ENCODE measurements at places on chromosomes 11 and 22.

DNA sequence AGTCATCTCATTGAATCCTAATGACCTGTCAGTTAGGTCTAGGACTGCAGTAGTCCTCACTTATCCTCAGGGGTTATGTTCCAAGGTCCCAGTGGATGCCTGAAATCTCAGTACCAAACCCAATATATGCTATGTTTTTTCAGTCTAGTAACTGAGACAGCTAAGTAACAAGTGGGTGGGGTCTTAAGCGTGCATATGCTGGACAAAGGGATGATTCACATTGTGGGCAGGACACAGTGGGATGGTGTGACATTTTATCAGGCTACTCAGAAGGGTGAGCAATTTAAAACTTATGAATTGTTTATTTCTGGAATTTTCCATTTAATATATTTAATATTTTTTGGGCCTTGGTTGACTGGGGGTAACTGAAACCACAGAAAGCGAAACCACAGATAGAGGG lies 29.0 kb downstream of the DDX10 start:
- DNase-seq, result peak; percentile 74

GRCh38 chr11:122853971-122854446 lies 15.7 kb downstream of the CRTAM start:
- DNase-seq, result peak; percentile 73

DNA sequence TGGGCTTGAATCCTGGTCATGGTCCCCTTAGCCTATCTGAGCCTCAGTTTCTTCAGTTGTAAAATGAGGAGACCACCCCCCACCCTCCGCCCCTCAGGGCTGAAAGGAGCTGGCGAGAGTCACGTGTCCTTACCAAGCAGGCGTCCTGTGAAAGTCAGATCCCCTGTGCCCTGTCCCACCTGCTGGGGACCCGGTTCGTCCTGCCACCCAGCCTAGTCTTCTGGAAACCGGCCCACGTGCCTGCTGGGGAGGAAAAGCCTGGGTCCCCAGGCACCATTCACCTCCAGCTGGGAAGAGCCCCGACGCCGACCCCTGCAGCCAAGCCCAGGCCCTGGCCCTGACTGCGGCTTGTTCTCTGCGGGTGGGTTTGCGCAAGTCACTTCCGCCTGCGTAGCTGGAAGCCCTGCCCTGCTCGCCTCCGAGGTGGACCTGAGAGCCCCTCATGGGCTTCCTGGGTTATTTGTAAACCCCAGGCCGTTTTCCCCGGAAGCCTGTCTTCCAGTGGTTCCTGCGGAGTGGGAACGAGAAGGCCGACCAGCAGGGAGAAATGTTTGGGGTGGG lies 679 bp upstream of the SSH3 start:
- peak; percentile 64 for DNase-seq

DNA sequence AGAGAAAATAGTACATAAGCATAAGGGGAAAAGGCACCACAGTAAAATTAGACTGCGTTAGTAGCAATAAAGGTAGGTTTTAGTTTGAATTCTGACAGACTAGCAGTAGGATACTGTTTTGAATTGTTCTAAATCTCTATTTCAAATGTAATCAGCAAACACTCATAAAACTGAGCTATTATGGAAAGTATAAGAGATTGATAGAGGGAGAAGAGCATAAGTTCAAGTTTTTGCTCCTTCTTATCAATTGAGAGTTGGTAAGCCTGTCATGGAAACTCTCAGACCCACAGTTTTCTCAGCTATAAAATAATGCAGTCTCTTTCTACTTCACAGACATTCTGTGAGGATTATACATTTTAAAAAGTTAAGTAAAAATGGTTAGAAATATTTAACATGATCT lies 840.2 kb upstream of the CNTN5 start:
- no peak for DNase-seq

- no peak for DNase-seq
These were observed 35.8 kb downstream of the OR4C6 start for GRCh38 chr11:55697817-55698216.

- DNase-seq, result peak; percentile 92
These were observed at the start of gene PICK1 for GRCh38 chr22:38056969-38057891. Gene PICK1, plus strand, starts transcription at chr22:38057404. Its CDS starts 406 bp downstream, at chr22:38057810.

GRCh38 chr11:126319374-126319740 lies 15.5 kb downstream of the DCPS start:
- DNase-seq, result no peak

DNA sequence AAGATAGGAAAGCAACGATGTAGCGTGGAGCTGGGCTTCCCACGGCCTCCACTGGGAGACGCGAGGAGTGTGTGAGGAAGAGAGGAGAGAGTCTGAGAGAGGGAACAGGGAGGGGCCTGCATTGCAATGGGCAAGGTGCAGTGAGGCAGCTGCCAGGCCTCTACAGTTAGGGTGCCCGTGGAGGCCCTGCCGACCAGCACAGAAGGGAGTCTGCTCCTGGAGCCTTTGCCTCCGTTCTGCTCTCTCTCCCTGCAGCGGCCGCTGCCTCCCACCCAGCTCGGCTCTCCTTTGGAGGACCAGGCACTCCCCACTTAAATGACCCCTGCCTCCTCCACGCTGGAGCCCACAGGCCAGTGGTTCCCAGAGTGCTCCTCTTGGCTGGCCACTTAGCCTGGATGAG lies 181.7 kb downstream of the EFCAB6 start:
- DNase-seq, result no peak

- no peak for DNase-seq
These were observed 745 bp upstream of the ZBTB44 start for GRCh38 chr11:130315354-130315970.

- DNase-seq, result no peak
These were observed 53.7 kb downstream of the ARFGAP3 start for GRCh38 chr22:42803389-42803788.

DNA sequence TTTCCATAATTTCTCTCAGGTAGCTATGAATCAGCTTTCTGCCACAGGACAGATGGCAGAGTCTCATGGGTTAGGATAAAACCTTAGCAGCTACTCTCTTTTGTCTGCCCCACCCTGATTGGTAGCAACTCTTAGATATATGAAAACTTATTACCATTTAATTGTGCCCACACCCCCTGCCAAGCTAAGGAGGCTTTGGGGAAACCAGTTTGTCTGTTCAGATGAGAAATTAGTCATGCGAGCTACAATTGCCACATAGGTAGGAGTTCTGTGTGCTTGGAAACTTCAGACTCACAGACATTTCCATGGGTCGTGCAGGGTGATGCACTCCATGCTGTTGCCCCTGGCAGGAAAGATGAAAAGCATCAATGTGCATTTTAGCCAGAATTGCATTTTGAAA lies 39.9 kb downstream of the CD44 start:
- DNase-seq, result peak; percentile 65

DNA sequence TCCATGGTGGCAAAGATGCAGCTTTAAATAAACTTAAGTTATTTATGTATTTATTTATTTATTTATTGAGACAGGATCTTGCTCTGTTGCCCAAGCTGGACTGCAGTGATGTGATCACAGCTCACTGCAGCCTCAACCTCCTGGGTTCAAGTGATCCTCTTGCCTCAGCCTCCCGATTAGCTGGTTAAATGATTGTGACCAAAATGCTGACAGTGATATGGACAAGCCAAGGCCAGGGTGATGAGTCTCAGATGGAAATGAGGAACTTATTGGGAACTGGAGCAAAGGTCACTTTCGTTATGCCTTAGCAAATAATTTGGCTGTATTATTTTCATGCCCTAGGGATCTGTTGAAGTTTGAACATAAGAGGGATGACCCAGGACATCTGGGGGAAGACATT lies 9.3 kb upstream of the LRP5 start:
- no peak for DNase-seq

DNA sequence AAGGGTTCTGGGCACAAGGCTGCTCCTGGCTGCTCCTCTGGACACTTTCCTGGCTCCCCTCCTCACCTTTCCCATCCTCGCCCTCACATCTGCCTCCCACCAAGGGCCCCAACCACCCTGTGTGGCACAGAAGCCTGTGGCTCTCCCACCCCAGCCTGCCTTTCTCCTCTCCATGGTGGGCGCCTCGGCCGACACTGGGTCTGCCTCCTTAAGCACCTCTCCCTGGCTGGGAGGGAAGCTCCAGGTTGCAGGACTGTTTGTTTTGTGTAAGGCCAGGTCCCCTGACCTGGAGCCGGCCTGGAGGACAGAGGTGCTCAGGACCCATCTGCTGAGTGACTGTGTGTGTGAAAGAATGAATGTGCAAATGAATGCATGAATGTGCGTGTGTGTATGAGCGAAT lies 14.1 kb downstream of the MUC6 start:
- DNase-seq, result no peak

DNA sequence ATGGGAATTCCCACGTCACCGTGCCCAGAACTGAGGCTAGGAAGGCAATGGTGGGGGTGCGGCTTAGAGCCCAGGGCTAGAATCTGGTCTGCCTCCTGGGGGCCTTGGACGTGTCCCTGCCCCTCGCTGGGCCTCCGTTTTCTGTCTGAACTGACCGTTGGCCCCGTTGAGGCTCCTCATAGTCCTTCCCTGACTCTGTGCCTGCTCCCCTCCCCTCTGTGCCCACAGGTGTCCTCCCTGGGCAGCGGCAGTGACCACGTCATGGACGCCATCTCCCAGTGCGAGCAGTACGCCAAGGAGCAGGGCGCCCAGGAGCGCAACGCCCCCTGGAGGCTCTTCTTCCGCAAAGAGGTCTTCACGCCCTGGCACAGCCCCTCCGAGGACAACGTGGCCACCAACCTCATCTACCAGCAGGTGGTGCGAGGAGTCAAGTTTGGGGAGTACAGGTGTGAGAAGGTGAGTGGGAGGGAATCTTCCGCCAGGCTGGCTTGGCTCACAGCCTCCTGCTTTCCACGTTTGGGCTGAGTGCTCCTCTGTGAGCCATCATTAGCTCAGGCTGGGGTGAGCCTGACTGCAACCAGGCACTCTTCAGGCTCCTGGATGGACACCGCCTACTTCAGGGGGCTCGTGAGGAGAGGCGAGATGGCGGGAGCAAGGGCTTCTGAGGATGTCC lies 63.9 kb downstream of the MYO7A start:
- peak; percentile 42 for DNase-seq

DNA sequence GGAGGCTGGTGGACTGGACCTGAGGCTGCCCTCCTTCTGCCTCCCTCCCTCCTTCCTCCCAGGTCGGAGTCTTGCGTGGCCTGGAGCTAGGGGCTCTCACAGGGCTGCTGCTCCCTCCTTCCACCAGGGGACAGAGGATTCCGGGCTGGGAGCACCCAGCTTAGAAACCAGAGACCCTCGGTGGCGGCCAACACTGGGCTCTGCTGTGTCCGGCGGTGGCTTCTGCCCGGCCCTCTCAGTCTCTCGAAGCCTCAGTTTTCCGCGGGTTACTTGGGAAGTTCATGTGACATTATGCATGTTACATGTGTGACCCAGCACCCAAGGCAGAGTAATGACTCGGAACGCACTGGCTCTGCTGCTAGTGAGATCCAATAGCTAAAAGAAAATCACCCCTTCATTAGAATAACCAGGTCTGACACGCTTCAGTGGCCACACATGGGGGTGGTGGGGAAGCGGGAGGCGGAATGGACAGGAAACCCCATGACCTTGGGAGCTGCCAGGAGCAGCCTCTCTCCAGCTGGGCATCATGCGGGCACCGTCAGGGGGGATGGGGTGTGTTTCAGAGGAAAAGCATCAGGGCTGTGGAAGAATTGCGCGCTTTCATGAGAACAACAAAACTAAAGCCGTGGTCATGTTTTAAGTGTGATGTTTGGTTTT lies 5.9 kb upstream of the MRGPRG start:
- no peak for DNase-seq

All from iris pigment epithelial cell (primary cell).